ENCODE measurements at places on chromosomes 5 and 9.

DNA sequence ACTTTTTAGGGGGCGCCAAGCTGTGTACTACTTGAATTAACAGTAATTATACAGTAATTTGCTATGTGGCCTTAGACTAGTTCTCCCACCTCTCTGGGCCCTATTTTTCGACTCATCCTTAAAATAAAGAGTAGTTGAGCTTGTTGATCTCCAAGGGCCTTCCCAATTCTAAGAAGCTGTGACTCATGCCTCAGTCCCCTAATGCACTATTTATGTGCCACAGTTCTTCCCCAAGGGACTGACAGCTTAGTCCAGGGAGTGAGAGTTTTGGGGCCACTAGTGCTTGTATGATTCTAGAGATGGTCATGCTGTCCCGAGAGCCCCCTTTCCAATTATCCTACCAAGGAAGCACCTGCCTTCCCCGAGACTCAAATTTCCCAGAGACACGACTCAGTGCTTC, 149.7 kb downstream of the PAPPA start:
- no peak for DNase-seq

GRCh38 chr5:59729820-59730219, 163.7 kb downstream of the PDE4D start:
- no peak for DNase-seq

- no peak for DNase-seq
These were observed 24.2 kb downstream of the HMCN2 start for GRCh38 chr9:130289711-130290241.

- DNase-seq, result no peak
These were observed 530.8 kb upstream of the CLINT1 start for GRCh38 chr5:158389786-158390185.

DNA sequence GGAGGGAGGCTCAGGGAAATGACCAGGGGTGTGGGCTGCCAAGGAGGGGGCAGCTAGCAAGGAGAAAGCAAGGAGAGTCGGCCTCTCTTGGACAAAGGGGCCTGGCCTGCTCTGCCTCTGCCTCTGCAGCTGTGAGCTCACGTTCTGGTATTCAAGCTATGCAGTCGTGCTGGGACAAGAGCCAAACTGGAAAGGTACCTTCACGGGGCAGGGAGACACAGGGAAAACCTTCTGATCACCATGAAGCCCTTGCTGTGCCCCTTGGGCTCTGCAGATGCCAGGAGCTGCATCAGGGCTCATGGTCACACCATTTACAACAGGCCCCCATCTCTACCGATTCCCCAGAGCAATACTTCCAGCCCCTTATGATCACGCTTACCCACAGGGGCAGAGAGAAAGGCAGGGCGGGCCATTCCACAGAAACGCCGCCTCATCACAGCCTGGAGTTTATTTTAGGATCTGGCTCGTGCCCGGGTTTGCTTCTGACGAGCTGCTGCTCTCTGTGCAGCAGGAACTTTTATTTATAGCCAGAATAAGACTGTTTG, 63.2 kb downstream of the PRRT1B start:
- no peak for DNase-seq

GRCh38 chr5:51208296-51208695, 175.0 kb upstream of the ISL1 start:
- DNase-seq, result no peak

- DNase-seq, result no peak
These were observed 2.4 kb downstream of the PPARGC1B start for GRCh38 chr5:149732324-149733128.

GRCh38 chr5:52607227-52607824, 180.4 kb upstream of the ITGA1 start:
- DNase-seq, result no peak

- no peak for DNase-seq
These were observed 179.5 kb downstream of the YTHDC2 start for GRCh38 chr5:113692891-113693457.

GRCh38 chr5:125401724-125402622, 655.5 kb upstream of the ZNF608 start:
- no peak for DNase-seq

DNA sequence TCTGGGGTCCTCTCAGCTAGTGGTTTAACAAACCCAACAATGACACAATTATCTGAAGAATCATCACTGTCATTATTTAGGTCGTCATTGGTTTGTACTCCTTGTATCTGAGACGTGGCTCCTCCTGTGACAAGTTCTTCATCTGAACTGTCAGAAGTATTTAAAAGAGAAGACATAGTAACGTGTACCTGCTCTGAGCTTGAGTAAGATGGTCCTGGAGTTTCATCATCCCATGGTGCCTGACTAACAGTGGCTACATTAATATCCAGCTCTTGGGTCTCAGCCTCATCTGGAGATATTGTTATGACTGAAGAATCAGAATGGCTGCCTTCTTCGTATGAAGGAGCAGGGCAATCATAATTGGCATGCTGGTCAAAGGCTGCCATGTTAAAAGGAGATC, 9.1 kb upstream of the SMIM27 start:
- DNase-seq, result no peak

GRCh38 chr5:52466749-52467520, 320.8 kb upstream of the ITGA1 start:
- DNase-seq, result no peak

- no peak for DNase-seq
These were observed 6.9 kb upstream of the EXOC3 start for GRCh38 chr5:435961-436640.

- no peak for DNase-seq
These were observed 56.1 kb downstream of the PCDH1 start for GRCh38 chr5:141822144-141822543.

DNA sequence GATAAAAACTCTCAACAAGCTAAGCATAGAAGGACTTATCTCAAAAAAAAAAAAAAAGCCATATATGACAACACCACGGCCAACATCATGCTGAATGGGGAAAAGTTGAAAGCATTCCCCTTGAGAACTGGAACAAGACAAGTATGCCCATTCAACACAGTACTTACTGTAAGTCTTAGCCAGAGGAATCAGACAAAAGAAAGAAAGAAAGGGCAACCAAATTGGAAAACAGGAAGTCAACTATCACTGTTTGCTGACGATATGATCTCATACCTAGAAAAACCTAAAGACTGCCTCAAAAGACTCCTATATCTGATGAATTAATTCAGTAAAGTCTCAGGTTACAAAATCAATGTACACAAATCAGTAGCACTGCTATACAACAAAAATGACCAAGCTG, 24.6 kb upstream of the PTGER4 start:
- DNase-seq, result no peak

- DNase-seq, result no peak
These were observed 210.6 kb downstream of the AUH start for GRCh38 chr9:91150998-91151717.

DNA sequence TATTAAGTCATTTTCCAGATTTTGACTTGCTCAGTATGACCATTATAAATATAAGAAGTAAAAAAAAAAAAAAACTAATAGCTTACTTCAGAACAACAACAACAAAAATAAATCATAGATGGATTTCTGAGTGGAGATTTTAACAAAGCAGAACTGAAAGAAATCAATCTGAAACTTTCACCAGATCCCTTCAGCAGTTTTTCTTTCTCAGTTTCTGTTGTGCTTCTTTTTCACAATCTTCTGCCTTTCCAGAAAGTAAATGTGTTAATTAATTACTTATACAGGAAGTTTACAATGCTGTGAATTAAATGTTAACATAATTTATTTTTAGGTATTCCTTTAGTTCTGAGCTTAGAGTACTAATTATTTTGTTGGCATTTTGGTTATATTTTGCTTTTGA, 73.5 kb downstream of the CHSY3 start:
- DNase-seq, result no peak

DNA sequence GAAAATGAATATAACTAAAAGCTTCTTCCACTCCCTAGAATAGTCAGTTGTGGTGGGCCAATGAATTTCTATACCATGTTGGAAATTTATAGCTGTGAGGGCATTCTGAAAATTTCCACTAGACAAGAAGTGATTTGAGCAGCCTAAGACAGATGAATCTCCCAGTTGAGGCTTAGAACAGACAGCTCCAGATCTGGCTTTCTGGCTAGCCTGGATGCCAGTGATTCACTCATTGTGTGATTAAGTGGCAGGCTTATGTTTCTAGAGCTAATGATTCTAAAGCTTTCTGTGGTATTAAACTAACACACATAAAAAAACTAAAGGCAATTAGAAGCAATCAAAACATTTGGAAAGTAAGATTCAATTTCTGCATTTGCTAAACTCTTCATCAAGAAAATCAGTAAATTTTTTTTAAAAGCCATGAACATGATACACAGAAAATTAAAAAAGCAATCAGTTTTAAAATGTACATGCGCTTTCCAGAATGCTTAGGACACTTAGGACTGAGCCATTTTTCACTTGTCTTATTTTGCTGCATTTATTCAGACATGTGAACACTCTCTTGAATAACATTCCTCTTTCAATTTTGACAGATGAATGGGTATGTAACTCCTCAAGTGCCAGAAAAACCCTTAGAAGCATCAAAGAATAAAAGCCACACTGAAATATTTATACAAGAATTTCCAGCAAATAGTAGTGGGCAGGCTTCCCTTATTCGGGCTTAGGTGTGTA, 100.5 kb upstream of the GNAQ start:
- DNase-seq, result no peak

- no peak for DNase-seq
These were observed 9.2 kb downstream of the DCANP1 start for GRCh38 chr5:135437796-135438560.

DNA sequence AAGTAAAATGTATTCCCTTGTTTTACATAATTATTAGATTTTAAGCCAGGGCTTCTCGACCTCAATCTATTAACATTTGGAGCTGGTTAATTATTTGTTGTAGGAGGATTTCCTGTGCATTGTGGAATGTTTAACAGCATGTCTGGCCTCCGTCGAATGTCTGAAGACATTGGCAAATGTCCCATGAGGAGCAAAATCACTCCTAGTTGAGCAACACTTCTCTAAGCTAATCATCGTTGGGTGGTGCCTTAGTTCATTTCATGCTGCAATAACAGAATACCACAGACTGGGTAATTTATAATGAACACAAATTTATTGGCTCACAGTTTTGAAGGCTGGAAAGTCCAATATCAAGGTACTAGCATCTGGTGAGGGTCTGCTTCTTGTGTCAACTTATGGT, 13.4 kb upstream of the VPS13A start:
- DNase-seq, result no peak

DNA sequence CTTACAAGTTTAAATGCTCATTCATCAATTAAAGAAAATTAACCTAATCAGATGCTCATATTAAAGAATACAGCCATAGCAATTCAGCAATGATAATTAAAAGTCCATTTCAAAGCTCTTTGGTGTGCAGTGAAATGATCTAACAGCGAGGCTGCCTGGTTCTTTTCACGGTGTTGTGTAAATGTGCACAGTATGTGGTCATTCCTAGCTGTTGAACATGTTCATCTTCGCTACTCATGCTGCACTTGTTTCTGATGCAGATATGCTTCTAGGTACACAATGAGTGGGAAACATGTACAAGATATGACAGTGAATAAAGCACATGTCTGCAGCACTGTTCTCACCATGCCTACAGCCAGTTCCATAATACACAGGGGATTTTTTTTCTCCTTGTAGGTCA, 163.5 kb downstream of the NR2F1-AS1 start:
- DNase-seq, result no peak

GRCh38 chr9:114476891-114477469, 28.3 kb downstream of the WHRN start:
- DNase-seq, result no peak

DNA sequence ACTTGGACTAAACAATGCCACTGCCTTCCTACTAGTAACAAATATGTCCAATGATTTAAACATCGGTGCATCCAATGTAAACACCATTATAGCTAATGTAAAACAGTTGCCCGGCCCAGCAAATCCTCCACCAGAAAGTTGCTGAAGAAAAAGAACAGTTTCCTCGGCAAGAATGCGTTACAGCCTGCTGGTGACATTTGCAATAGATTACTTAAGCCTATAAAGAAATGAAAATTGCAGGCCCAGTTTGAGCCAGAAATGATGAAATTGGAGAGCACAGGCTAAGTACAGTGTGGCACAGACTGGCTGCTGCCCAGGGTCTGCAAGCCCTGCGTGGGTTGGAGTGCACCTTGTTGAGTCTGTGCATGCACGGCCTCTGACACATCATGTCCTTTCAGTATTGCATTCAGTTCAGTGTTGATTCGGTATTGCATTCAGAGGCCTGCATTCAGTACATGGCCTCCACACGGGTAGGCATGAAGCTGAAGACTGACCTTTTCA, 406.0 kb upstream of the KLF4 start:
- DNase-seq, result no peak

GRCh38 chr5:175484322-175484721, 6.0 kb downstream of the SFXN1 start:
- no peak for DNase-seq

GRCh38 chr5:52682492-52682891, 105.2 kb upstream of the ITGA1 start:
- DNase-seq, result no peak

DNA sequence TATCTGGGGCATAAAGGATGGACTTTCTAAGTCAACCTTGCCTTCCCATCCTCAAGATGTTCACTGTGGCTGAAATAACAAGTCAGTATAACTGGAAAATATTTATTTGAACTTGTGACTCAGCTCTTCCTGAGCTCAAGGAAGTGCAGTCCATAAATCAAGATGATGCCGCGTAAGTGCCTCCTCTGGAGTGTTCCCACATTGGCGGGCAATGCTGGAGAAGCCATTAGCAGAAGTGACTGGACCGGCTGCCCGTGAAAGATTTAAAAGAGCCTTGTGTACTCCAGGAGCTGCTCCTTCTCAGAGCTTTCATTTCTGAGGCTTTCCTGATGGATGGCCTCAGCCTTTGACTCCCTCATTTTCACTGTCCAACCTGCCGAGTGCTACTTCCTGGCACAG, 17.4 kb downstream of the TMOD1 start:
- no peak for DNase-seq

GRCh38 chr5:173733425-173733824, 117.0 kb upstream of the BOD1 start:
- DNase-seq, result no peak

GRCh38 chr9:137797206-137798120, 80.1 kb upstream of the CACNA1B start:
- DNase-seq, result no peak

DNA sequence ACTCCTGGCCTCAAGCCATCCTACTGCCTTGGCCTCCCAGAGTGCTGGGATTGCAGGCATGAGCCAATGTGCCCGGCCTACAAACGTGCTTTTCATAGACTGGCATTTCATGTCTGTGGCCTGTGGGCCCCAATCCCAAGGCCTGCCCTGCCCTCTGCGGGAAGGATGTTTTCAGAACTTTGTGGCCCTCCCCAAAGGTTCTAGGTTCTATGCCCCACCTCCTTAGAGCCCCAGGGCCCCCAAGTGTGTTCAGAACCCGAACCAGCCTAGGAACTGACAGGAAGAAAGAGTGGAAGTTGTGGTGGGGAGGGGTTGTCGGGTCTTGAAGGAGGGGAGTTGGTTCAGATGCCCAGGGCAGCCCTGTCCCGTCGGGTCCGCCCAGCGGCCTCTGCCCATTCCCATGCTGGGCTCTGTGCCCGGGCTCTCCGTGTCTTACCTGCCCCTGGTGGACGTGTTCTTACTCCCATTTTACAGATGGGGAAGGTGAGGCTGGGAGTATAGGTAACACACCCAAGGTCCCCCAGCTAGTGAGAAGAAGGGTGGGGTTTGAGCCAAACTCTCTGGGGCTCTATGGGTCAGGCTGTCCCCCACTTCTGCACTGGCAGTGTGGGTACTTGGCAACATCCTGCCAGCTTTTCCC, 175.8 kb upstream of the IER5L start:
- DNase-seq, result no peak

GRCh38 chr9:113997610-113998009, 80.5 kb downstream of the AMBP start:
- DNase-seq, result no peak

Measured in stimulated activated CD4-positive, alpha-beta T cell treated with anti-CD3 and anti-CD28 coated beads, Interleukin-4, amount 100 ng/mL, for 4 hours (primary cell).